Caudate nucleus (tissue), 63 donors: ENCODE measurements at places on chromosomes 11 and 22.

DNA sequence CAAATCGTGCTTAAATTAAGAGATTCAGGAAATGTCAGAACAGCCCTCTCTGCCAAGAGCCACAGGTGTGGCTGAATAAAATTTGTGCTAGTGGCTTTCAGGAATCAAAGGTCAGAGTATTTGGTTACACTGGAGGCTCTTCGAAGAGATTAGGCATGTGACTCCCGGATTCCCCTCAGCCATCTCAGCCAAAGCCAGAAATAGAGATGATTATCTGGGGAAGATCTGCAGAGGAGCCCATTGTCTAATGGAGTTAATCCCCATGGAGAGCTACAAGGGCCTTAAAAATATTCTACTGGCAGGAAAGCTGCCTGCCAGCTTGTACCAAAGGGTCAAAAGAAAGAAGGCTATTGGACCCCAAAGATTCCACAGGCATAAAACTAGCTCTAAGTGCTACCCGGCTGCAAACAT, 1259.5 kb downstream of the TBC1D22A start:
- DNase-seq, result no peak

- DNase-seq, result no peak
Measured at GRCh38 chr11:12125609-12126149, 15.3 kb downstream of the MICAL2 start.

DNA sequence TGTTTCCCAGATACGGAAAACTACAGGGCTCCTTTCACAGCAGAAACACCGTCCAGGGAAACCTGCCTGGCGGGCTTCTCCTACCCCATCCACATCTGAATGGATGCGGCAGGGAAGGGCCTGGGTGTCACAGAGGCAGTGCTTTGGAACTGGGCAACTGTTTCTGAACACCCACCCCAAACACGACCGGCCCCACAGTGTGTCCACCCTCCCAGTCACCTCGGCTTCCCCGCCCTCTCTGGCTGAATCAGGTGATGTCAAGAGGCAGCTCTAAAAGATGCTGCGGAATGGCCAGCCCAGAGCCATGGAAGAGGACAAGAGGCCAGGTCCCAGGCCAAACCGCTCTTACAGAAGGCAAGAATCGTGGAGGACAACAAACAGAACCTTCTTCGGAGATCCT, 22.0 kb downstream of the IFT27 start:
- no peak for DNase-seq

DNA sequence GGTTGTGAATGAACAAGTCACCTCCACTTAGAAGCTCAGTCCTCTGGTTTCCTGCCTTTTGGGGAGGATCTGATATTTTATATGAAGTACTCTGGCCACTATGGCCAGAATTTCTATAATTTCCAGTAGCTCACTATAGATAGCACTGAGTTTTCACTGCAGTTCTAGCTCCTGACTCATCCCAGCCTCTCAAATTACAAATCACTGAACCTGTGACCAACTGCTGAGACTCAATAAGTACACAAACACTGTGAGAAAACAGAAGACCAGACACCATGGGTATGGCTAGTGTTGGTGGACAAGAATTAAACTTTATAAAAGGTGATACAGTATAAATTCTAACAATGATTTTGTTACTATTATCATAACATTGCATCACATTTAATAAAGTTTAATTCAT, 47.1 kb upstream of the UCP3 start:
- no peak for DNase-seq

DNA sequence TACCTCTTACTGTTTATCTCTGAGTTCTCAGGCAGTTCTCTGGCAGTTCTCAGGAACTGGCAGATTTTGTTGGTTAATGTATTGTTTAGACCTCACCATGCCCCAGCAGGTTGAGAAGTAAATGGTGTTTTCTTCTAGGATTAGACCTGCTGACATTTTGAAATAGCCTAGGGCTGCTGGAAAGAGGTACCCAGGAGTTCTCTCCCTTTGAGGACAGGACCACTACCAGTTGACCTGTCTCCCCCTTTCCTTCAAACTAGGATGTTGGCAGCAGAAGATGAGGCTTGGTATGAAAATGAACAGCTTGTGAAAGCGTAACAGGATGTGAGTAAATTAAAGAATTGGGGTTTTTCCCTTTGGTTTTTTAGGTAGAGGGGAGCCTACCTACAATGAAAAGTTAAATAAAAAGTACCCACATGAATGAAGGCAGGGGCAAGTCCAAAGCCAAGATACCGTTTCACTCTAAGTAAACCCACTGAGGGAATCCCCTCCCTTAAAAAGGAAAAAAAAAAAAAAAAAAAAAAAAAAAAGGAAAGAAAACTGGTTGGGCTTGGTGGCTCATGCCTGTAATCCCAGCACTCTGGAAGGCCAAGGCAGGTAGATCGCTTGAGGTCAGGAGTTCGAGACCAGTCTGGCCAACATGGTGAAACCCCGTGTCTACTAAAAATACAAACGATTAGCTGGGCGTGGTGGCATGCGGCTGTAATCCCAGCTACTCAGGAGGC, 96.2 kb downstream of the PDHX start:
- no peak for DNase-seq

DNA sequence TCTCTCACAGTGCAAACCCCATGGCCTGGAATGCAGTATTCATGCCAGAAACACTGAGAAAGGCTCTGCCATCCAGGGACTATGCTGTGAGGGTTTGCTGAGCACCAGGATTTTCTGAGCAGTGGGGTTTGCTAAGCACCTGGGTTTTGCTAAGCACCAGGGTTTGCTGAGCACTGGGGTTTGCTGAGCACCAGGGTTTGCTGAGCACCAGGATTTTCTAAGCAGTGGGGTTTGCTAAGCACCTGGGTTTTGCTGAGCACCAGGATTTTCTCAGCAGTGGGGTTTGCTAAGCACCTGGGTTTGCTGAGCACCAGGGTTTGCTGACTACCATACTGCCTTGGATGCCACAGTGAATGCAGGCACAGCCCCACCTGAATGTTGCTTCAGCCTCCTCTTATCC, 48.3 kb upstream of the SMIM38 start:
- DNase-seq, result no peak

DNA sequence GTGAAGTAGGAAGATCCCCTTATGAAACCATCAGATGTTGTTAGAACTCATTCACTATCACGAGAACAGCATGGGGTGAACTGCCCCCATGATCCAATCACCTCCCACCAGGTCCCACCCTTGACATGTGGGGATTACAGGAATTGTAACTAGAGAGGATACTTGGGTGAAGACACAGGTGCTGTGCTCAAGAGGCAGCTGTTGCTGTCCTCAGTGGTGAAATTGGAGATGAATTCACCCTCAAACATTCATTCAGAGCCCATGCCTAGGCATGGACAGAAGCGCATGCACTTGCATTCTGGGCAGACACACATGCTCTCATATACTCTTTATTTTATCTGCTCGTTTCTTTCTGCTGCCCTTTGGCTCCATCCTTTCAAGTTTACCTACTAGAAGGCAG, 385.0 kb downstream of the INSC start:
- DNase-seq, result no peak

- DNase-seq, result no peak
Measured at GRCh38 chr11:78929207-78929905, 354.7 kb upstream of the NARS2 start.

GRCh38 chr11:121564948-121565684, 112.3 kb upstream of the SORL1-AS1 start:
- DNase-seq, result no peak

GRCh38 chr11:117489999-117490679, 162.5 kb downstream of the CEP164 start:
- no peak for DNase-seq

DNA sequence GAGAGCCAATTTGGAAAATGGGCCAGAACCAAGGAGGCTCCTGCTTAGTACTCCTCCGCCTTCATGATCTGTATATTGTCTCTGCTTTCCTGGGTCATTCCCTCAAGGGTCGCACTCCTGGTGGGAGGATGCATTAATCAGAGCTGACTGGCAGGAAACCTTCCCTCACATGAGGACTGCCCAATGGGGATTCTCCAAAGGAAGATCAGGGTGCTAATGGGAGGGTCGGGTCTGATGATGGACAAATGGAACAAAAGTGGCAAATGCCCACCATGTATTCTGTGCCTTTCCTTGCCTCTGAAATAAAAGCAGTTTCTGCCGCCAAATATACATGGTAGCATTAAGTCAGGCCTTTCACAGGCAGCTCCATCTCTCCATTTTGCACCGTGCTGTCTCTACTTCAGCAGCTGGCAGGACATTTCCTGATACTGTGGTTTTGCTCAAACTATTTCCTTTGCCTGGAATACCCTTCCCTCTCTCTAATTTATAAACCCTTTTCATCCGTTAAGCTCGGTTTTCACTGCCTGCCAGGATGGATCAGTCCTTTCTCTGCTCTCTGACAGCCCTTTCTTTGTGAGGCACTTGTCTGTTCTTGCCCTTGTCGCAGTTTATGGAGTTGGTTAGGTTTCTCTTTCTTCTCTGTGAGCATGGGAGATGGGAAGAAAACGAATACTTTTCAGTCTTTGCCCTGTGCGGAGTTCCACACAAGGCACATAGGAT, 13.5 kb downstream of the SREBF2 start:
- DNase-seq, result no peak

DNA sequence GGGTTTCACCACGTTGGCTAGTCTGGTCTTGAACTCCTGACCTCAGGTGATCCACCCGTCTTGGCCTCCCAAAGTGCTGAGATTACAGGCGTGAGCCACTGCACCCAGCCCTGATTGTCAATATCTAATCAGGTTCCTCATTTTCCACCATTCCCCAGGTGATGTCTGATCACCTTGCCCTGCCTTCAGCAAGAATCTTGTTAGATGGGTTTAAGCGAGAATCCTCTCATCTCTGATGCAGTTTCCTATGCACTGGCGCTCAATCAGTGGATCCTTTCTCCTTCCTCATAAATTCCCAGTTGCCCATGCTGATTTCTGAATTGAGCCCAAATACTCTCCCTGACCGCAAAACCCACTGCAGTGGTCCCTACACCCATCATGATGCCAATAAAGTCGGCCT, 664 bp upstream of the ZC3H7B start:
- no peak for DNase-seq

DNA sequence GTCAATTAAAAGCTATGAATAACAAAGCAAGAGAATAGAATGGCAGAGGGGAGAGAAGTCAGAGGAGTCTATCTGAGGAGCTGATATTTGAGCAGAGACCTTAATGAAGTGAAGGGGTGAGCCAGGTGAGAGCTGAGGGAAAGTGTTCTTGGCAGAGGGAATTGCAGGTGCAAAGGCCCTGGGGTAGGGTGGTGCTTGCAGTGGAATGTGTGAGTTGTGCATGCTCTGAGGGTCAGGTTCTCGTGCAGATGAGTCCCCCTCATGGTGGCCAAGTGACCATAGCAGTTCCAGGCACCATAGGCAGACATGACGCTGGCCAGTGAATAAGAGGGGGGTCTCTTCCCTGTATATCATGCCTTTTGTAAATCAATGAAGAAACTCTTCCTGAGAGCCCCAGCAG, 58.9 kb upstream of the ALX4 start:
- DNase-seq, result no peak

GRCh38 chr11:14971865-14972580, at the start of gene CALCA:
CALCA (minus strand) TSS chr11:14972351; CDS start chr11:14971192, 1,159 bp downstream.
- no peak for DNase-seq

- no peak for DNase-seq
Measured at GRCh38 chr22:40388231-40388630, 17.8 kb downstream of the SGSM3 start.

DNA sequence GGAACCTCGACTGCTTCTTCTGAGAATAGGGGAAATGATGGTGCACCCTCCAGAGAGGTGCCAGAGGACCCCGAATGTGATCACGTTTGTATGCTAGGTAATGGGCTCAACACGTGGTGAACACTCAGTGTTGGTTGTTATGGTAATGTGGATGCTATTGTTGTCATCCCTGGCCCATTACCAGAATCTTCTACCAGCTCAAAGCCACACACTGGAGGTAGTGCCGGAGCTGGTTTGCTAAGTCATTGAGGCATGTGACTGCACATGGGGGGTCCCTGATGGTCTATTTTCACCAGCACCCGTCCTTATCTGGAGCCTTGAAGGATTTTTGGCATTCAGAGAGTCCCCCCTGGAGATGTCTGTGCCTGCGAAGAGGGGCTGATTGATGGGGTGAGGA, 119.1 kb upstream of the CD82 start:
- no peak for DNase-seq

- DNase-seq, result no peak
Measured at GRCh38 chr11:41483956-41484355, 24.5 kb upstream of the LRRC4C start.

- no peak for DNase-seq
Measured at GRCh38 chr22:29765905-29766631, 739 bp downstream of the ZMAT5 start.

- DNase-seq, result peak; percentile 79
Measured at GRCh38 chr22:49930596-49931412, 12.4 kb downstream of the CRELD2 start.

DNA sequence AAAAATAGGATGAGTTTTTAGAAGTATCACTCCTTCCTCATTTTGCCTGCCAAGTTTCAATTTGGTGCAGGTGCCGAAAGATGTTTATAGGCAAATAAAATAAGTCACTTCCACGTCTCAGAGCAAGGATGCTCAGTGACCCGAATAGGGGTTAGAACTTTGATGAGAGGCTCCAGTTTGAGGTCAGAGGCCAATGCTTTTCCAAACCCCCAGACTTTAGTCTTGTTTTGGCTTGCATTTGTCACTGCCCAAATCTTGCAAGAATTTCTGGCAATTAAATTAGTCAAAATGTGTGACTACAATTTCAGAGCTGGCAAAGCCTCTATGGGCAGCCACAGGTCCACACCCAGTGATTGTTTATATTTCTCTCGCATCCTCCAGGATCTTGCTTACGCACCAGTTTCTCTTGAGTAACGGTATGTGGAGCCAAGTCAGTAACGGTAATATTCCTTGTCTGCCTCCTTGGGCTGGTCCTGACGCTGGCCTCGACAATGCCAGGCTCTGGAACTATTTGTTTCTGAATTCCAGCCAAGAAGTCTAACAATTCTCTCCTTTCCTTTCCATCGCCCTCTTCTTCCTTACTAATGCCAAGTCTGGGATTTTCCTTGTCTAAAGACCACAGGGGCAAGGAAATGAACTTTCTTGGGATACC, 9.9 kb upstream of the NUP160 start:
- DNase-seq, result no peak

DNA sequence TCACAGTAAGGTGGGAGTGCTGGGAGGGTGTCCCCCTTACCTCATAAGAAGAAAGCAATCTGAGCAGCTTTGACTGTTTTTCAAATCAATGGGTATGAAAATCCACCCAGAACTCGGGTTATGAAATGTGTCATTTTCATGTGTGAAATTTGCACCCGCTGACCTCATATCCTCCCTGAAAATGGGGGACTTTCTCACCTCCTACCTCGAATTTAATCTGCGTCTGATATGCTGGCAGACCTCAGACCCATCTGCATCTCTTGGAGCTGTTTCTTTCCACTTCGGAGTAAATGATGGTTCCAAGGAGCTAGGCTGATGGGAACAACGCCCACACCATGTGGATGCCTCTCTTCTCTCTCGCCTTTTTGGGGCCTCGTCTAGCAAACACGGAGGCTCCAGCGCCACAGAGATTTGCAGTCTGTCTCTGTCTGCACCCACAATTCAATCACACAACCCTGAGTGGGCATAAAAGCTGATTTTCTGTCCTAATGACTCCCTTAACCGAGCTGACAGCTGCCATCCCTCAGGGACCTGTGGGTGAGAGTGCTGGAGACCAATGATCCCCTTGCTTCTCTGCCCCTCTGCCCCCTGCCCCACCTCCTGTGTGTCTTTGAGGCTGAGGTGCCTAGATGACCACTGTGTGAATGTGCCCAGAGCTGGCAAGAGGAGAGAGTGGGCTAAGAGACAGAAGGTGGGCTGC, 71.0 kb downstream of the TRIM29 start:
- no peak for DNase-seq

- DNase-seq, result no peak
Measured at GRCh38 chr22:16975155-16975885, 32.7 kb downstream of the GAB4 start.
